Stimulated activated CD4-positive, alpha-beta T cell treated with anti-CD3 and anti-CD28 coated beads, TNF-alpha, amount 100 ng/mL, for 4 hours (primary cell): ENCODE measurements at places on chromosomes 2 and 18.

DNA sequence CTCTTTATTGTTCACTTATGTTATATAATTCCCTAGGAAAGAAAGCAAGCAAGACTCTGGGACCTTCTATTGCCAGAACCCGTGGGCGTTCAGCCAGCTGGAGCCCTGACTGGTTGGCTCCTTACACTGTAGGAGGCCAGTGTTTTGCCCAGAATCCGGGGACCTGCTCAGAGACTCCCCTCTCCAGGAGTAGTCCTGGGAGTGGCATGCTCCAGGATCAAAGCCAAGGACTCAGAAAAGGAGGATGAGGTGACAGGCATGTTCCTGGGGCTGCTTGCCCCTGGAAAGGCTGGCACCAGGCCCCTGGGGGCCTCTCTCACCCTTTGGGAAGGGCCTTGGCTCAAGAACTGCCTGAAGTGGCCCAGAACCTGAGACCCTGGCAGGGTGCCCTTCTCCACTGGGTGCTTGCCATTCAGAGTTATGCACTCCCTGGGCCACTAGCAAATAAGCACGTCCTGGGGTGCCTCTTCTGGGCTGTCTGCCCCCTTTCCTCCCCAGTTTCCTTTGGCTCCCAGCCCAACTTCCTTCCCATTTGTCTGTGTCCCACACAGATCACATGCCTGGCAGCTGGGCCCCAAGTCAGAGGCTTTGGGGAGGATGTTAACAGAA, 19.6 kb upstream of the KIF3C start:
- no peak for DNase-seq

GRCh38 chr2:23145460-23145859, 239.5 kb upstream of the KLHL29 start:
- no peak for DNase-seq

DNA sequence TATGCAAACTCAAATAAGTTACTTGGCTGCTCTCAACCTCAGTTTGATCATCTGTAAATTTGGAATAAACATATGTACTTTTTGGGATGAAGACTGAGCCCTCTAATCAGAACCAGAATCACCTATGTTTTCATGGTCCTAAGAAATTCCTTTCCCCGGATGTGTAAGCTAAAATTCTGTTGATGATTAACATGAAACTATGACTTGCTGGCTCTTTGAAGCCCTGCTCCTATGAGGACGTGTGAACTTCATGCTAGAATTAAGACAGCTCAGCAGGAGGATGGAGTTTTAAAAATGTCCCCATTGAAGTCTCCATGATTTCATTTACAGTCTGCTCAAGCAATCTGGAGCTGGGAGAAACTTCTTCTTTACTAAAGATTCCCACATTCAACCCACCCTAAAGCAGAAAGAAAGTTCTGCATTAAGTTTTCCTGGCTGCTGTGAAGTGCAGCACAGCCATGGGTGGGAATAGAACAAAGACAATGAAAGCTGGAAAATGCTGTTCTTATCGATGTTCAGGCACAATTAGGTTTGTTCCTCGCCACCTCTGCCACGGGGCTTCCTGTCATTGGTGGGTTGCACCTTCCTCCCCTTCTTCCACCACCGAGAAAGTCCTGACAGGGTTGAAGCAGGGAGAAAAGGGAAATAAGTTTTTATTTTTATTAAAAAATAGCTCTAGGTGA, 50.9 kb downstream of the ADCYAP1 start:
- DNase-seq = no peak

GRCh38 chr2:42510608-42511243, 16.9 kb upstream of the KCNG3 start:
- DNase-seq = no peak

GRCh38 chr2:215504547-215504946, 68.7 kb upstream of the FN1 start:
- DNase-seq = no peak

DNA sequence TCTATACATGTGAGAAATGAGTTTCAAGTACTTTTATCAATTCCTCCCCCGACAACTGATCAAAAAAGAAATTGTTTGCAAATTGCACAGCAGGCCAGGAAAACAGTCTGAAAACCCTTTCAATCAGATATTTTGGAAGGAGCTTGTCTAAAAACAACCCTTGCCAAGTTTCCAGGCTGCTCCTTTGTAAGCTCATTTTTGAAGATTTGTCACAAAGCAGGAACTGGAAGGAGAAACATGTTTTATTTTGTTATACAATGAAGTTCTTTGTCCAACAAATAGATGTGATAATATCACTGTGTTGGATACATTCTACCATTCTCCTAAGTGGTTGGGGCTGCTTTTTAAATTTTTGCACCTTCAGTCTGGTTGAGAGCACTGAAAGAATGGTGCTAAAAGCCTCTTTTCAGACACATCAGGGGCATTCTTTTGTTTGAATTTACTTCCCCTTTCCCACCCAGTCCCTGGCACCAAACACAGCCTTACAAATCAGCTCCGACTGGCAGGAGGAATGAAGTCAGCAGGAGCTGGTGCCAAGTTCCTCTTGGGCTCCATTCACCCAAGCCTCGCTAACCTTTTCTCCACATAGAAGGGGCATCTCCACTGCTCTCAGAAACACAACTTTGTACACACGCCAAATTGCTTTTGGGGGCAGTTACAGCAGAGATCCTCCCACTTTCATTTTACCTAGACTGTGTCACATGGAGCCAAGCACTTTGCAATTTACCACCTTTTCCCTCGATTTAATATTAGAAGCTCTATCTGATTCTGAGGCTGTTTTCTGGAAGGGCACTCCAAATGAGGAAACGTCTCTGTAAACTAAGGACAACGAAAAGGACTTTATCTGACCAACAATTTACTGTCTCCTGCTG, 88.0 kb downstream of the C1D start:
- no peak for DNase-seq

DNA sequence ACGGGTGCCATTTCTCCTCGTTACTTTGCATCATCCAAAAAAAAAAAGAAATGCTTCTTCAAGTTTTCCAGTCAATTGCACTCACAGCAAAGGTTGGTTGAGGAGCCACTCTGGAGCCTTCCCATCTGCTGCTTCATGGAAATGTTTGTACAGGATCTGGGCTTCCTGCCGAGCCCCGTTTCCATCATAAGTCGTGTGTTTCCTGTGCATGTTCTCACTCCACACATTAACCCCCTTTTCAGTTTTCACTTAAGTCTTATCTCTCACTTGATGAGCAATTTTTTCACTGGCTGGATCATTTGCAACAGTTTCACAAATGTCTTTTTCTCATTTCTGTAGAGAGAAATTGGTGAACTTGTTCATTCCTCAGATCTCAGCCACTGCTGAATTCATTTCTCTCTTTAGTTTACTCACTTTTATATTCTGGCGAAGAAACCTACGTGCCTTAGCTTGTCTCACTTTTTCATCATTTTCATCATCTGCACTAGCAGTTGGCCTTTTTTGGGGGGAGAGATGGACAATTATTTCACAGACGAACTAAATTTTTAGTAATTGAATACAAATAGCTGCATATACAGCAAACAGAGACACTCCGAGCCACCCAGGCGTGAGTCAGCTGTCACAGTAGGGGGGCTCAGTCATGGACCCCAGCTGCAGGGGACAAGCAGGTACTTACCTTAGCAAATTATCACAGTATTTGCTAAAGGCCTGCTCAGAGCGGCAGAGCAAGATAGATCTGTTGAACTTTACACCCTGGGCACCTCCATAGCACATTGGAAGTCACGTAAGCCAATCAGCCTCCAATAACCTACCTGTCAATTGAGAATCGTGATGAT, 750.8 kb upstream of the ID2 start:
- DNase-seq = no peak

DNA sequence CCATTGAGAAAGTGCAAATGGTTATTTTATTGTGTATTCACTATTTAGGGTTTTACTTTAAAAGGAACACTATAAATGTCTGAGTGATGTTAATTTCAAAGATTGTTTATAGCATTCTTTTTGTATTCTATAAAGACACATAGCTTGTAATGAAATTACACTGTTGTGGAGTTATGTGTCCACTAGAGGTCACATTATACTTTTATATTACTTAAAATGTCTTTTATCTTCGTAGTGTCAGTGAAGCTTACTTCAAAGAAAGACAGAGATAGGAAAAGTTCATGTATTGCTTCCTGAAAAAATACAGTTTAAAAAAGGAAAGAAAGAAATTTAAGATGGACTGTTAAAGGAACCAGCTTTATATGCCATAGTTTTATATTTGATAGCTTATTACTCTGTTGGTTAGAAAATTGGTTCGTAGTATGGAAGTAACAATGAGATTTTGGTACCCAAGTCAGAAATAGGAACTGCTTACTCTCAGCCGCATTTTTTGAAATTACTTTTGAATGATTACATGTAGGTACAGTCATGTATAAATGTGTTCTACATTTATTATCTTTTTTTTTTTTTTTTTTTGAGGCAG, 20.5 kb downstream of the APLF start:
- no peak for DNase-seq

DNA sequence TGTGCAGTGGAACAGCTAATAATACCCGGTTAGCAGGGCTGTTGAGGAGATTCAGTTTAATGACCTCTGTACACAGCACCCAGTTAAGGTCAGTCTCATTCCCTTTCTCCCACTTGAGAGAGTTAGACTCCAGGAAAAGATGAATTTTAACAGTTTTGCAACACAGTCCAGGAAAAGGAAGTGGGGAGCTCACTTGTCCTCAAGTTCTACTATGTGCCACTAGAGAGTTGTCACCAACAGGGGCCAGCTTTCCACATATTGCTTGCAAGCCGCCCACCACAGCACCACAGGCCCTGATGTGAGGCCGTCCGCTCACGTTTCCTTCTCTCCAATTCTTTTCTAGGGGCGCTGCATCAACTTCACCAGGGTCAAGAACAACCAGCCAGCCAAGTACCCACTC, 142.1 kb downstream of the GFPT1 start:
- DNase-seq = no peak

DNA sequence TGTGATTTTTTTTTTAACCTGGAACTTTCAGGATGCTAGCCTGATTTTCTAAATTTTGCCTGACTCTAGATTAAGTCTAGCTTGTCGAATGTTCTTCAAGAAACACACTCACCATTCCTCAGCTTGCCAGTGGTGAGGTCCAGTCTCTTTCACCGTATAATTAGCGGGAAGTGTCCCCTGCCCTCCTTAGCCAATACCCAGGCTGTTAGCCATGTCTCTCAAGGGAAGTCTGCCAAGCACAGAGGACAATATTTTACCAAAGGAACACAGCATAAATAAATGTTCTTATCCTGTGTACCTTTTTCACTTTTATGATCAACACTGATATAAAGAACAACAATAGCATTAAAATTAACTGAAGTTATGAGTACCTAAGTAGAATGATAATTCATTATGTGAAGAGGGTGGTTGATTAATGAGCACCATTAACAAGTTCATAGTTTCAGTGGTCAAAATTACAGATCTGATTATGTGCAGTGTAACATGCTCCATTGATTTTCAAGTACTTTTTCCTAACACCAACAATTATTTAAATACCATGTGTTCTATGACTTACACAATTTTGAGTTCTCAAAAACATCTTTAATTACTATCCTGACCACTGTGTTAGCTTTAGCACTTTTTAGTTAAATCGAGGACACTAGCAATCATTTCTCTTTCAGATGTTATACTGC, 445.8 kb upstream of the RAB12 start:
- DNase-seq = no peak
